ENCODE measurements at places on chromosomes 7 and 10.

DNA sequence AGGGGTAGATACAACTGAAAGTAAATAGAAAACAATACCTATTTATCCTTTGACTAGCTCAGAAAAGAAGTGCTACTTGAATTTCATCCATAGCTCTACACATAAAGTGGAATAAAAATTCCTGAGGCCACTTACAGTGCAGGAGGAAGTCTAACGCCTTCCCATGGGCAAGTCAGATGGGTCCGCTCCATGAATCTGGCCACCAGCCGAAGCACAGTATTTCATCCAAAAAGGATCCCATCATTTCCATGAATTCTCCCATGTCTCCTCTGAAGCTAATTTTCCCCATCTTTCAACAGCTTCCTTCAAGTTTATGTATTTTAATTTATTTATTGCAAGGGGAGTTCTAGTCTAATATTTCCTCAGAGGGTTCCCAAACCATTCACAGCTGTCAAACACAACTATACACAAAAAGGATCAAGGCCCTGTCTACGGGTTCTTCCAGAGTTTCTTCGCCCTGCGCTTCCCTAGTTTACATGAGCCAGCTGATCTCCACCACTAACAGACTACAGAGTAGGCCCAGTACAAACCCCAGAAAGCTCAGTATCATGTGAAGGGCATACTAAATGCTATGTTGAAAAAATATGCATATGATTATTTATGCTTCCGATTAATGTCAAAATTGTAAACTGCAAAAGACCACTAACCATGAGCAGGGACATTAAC lies 184.7 kb downstream of the DOCK4 start:
- DNase-seq: no peak

- no peak for DNase-seq
These were observed 90.4 kb downstream of the CHST15 start for GRCh38 chr10:124003070-124003419.

DNA sequence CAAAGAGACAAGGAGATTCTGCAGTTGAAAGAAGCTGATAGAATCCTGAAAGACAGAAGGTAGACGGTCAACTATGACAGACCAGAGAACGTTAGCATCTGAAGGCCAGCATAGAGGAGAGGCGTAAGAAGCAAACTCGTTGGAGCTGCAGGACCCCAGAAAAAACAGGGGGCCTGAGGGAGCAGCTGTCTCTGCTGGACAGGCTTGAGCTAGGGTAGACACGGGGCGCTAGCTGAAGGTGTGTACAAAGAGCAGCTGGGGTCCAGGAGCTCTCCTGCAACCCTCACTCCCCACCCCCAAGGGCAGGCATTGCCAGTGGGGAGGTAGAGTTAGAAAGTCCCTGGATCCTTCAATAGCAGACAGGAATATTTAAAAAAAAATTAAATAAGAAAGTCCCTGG lies 14.6 kb upstream of the GDI2 start:
- DNase-seq: no peak

- DNase-seq: no peak
These were observed 131.6 kb upstream of the NPY start for GRCh38 chr7:24152356-24152755.

GRCh38 chr10:17026686-17027485 lies 102.7 kb downstream of the CUBN start:
- DNase-seq: no peak

DNA sequence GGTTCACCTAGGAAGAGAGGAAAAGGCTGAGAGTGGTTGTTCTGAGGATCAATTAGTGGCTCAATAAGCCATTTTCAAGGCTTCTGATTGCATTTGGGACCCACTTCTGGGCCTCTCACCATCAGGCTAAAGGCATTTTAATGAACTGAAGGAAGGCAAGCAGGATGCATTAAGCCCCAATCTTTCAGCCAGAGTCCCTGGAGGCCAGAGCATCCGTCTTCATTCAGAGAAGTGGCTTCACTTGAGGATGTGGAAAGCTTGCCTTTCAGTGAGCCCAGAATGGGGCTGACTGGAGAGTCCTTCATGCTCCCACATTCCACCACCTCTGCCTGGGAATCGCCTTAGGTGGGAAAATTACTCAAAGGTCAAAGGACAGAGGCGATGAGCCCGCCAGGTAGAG lies 41.8 kb downstream of the COL17A1 start:
- no peak for DNase-seq

DNA sequence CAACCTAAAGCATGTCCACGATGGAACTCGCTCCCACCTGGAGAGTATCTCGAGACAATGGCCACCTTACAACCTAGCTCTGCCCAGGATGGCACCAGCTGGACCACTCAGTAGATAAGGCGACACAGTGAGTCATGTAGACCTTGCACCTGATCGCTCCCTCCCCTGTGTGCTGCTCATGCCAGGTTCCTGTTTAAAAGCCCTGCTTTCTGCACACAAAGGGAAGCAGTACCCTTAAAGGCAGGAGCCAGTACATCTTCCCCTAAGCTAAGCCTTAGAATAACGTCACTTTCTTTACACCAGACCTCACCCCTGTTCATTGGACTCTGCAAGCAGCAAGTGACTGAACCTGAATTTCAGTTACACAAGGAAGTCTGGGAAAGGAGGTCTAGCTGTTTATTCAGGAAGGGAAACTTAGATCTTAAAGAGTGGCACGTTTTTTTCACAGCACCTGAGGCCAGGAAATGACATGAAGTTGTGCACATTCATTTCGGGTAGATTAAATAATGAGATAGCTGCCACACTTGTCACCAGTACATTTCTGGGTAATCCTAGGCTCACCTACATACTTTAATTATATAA lies 117.9 kb downstream of the MTPAP start:
- DNase-seq: no peak

DNA sequence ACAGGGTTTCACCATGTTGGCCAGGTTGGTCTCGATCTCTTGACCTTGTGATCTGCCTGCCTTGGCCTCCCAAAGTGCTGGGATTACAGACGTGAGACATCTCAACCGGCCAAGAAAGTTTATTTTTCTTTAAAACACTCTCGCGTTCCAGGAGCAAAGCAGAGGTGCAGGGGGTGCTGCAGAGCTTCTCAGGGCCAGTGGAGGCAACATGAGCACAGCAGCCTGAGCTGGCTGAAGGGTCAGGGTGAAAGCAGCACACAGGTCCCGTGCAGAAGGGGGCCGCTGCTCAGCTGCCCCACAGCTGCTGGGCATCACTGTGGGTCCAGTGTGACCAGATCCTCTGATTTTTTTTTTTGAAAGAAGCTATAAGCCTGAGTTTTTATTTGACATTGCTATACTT lies 46.1 kb downstream of the EPHB4 start:
- DNase-seq: no peak

- no peak for DNase-seq
These were observed 101.2 kb upstream of the AOAH start for GRCh38 chr7:36825501-36825900.

GRCh38 chr7:28840592-28840995 lies 117.5 kb downstream of the TRIL start:
- no peak for DNase-seq

- DNase-seq: no peak
These were observed 114.2 kb upstream of the ADAM12 start for GRCh38 chr10:126502441-126502840.

- no peak for DNase-seq
These were observed 34.9 kb upstream of the INPP5A start for GRCh38 chr10:132502544-132503300.

GRCh38 chr10:49441488-49442476 lies 45.9 kb upstream of the DRGX start:
- DNase-seq: no peak

GRCh38 chr10:71840177-71840957 lies 10.7 kb downstream of the PSAP start:
- peak; percentile 82 for DNase-seq

DNA sequence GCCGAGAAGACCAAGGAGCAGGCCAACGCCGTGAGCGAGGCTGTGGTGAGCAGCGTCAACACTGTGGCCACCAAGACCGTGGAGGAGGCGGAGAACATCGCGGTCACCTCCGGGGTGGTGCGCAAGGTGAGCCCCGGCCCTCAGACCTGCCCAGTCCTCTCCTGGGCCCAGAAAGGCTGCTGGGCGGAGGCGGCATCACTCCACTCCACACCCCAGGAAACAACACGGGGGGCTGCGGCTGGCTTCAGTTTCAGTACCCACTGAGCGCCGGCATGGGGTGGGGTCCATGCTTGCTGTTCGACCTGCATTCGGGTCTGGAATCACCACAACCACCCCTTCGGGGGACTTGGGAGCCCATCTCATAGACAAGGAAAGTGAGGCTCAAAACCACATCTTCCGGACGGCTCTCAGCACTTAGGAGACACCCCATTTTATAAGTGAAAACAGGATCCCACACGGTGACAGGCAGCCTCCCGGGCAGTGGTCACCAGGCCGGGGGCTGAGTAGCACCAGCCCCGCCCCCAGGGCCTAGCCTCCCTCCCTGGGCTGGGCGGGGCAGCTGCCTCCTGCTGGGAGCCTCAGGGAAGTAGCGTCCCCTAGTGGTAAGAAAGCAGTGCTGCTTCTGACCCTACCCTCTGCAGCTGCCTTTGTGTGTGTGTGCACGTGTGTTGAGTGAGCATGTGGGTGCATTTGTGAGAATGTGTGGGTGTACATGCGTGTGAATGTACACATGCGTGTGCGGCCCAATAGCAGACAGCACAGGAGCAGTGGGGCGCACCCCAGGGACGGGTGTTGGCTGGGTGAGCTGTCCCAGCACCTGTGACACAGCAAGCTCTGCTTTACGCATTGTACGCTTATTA lies 1.8 kb downstream of the SNCG start:
- DNase-seq: no peak

DNA sequence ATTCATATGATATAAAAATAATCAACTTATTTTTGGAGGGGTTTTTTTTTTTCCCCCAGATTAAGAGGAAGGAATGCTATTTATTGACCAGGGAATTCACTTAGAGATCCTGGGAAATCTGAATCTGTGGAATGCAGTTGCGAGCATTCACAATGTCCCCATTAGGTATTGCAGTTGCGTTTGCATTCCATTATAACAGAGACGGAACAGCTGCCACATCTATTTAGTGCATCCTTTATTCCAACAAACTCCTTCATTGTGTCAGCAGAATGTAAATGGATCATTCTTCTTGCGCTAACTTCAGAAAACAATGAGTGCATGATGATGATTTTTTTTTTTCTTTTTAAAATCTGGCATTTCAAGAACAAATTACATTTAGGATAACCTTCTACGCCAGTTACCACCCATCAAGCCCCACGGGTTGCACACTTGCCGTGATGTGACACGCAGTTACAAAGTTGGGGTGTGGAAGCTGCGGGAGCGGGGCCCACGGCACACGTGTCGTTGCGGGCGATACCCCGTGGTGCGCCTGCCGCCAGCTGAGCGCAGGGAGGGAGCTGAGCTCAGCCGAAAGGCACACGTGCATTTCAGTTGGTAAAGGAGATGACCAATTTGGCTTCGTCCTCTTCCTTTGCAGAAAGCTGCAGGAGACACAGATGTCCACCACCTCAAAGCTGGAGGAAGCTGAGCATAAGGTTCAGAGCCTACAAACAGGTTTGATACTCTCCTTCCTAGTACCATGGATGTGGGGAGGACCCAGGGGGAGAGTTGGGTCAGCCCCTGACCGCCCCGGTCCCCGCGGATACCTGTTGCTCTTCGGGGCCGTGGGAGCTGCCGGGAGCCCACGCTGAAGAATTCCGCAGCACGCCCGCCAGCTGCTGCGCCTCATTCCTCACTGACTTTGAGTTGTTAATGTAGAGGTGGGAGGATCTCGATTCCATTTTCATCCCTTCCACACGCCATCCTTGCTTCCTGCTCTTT lies 175.3 kb upstream of the SH2B2 start:
- no peak for DNase-seq

- DNase-seq: no peak
These were observed 51.6 kb downstream of the PRLHR start for GRCh38 chr10:118543714-118544400.

- DNase-seq: peak; percentile 3
These were observed 30.6 kb upstream of the CSTF2T start for GRCh38 chr10:51729822-51730555.

GRCh38 chr10:52455098-52455497 lies 141.0 kb downstream of the DKK1 start:
- DNase-seq: no peak

DNA sequence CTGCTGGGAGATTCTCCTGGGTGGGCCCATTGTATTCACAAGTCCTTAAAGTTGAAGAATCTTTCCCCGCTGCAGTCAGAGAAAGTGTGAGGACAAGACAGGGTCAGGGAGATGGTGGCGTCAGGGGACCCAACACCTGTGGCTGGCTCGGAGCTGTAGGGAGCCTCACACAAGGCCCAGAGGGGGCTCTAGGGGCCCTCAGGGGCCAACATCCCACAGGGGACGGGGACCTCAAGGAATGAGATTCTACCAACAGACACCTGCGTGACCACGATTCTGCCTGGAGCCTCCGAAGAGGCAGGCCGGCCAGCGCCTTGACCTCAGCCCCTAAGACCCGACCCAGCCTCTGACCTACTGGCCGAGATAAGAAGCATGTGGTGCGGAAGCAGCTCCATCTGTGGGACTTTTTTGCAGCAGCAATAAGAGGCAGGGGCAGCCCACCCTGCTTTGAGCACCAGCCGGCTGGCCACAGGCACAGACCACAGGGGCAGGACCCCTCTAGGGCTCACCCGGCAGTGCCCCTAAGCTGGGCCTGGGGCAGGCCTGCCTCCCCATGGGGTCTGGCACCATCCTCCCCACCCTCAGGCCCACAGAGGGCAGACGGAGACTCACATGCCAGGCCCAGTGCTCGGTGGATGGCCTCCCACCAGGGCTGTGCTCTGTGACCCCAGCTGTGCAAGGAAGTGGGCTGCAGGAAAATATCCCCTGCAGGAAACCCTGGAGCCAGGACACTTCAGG lies 13.2 kb downstream of the RASGEF1A start:
- DNase-seq: no peak

DNA sequence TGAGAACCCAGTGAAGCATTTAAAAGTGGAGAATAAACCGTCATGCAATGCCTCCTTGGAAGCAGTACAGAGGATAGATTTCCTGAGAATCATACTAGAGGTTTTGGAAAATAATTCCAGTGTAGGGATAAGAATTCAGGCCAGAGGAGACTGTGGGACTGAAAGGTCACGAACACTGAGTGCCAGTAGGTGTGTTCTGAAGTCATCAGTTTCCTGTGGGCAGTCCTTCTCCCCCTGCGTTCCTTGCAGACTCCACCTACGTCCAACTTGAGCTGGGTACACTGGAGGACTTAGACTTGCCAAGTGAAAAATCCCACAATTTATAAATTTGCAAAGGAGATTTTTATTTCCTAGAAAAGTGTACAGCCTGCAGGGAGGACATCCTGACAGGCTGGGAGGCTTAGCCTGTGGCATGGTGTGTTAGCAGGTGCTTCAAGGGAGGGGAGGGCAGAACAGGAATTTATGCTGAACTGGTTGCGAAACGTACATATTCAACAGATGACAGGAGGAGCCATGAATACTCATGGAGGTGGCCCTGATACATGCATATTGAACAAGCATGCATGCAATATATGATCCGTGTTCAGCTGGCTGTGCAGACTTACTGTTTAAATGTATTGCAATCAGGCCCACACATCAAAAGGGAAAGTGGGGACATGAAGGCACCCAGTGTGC lies 72.9 kb upstream of the POM121L12 start:
- no peak for DNase-seq

- no peak for DNase-seq
These were observed 120.7 kb upstream of the CARD11 start for GRCh38 chr7:3164380-3164792.
